ENCODE measurements at places on chromosomes 3 and 15.

DNA sequence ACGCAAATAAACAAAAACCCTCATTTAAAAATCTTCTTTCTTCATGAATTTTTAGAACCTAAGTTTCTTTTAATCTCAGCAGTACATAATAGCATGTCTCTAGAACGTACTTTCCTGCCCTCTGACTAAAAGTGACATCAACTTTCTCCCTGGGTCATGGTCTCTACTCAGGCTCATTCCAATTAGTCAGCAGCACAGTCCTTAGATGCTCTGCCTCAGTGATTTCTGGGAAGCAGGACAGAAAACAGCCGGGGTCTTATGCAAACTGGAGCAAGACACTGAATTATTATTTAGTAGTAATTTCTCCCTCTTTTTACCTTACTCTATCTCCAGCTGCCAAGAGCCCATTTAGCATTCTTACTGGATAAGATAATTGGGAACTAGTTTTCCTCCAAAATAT, 365.2 kb downstream of the TUSC7 start:
- DNase-seq = no peak

DNA sequence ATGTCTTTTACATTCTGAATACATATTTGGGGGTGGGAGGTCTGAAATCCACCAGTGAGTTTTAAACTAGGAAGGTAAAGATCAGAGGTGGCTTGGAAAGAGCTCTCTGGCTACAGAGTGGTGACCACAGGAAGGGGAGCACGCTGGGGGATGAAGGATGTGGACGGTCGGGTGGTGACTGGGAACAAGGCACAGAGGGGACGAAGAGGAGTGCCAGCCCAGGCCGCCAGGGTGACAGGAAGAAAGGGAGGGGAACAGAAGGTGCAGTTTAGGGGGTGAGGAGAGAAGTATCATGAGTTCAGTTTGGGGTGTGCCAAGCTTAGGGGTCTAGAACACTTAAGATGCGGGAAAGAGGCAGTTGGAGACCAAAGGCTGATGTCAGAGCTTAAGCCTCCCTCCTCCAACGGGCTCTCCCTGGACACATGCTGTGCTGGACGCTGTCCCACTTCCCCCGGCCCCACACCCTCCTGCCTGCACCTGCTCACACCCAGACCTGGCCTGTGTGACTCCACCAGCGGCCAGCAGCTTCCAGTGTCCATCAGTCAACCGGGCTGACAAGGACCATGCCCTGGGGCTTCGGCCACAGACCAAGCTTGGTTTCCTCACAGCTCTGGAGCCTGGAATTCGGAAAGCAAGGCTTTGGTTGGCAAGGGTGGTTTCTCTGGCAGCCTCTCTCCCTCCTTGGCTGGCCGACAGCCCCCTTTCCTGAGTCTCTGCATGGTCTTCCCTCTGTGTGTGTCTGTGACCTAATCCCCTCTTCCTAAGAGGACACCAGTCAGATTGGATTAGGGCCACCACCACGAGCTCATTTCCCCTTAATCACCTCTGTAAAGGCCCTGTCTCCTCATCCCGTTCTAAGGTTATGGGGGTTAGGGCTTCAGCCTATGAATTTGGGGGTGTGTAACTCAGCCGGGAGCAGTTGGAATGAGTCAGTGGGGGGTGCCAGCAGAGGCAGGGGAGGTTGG, 120.4 kb upstream of the IQSEC1 start:
- no peak for DNase-seq

DNA sequence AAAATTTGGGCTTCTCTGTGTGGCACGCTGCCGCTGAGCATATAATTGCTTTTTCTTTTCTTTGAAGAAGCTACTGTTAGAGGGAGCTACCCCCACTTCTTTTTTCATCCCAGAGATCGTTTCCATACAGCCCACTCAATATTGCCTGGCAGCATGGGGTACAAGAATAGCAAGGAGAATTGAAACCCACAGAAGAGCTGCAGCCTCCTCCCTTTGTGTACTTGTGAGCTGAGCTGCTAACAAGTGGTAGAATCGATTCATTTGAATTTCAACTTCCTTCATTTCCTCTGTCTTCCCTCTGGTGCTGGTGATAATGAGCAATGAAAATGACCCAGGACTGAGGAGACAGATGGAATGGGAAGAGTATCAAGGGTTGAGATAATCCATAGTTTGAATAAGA, 64.9 kb downstream of the LRRC3B start:
- DNase-seq = no peak

- no peak for DNase-seq
These were observed 68.0 kb downstream of the CHL1 start for GRCh38 chr3:264394-265156.

GRCh38 chr3:31777887-31778286, 203.2 kb downstream of the OSBPL10 start:
- no peak for DNase-seq

- DNase-seq = no peak
These were observed 233.0 kb downstream of the EPHA3 start for GRCh38 chr3:89340408-89340807.

DNA sequence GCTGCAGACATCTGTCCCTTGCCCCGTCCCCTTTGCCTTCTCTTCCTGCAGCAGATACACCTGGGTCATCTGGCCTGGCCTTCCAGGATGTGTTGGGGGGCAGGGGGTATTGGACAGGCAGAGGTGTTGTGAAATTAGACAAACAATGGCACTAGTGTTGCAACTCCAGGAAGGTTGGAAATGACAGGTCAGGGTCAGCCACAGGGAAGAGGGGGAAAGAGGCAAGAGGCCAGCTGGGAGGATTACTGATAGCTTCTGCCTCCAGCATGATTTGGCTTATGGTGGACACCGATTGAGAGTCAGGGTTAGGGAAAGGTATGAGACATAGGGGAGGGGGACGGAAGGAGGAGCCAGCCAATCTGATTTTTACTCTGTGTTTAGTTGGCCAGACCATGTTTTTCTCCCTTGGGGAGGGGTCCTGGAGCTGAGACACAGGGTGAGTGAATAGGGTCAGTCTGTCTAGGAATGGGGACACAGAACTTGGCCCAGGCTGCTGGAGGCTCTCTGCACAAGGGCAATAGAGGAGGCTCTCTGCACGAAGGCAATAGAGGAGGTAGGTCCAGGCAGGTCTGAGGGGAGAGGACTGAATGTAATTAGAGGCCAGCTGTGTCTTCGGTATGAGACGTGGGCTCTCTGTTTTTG, 3.4 kb upstream of the ATP2B2 start:
- no peak for DNase-seq

DNA sequence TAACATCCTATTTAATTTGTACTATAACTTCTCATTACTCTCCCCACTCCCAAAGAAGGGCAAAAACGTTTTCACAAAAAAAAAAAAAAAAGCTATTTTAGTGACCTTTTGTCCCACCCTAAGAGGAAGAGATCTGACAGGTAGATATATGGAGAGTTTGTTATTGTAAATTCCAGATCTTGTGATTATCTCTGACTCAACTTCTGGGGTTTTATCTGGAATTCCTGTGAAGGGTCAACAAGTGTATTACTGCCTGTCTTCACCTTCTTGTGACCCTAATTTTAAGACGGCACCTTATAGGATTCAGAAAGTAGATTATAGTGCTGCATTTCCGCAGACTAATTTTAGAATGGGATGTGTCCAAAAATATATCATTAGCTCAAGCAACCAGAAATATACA, 205.9 kb upstream of the CDIN1 start:
- DNase-seq = no peak

DNA sequence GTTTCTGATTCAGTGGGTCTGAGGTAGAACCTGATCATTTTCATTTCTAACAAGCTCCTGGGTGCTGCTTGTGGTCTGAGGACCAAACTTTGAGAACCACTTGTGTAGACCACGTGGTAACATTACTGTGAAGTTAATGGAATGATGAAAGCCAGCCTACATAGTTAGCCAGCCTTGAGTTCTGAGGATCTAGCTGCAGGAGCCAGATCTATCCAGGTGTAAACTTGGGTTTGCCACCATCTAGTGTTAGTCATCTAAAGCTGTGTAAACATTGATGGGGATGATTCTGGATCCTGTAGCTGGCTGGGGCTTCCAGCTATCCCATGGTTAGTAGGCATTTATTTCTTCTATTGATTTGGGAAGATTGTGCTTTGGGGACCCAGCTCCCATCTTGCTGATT, 170.0 kb downstream of the TMEM108 start:
- no peak for DNase-seq

DNA sequence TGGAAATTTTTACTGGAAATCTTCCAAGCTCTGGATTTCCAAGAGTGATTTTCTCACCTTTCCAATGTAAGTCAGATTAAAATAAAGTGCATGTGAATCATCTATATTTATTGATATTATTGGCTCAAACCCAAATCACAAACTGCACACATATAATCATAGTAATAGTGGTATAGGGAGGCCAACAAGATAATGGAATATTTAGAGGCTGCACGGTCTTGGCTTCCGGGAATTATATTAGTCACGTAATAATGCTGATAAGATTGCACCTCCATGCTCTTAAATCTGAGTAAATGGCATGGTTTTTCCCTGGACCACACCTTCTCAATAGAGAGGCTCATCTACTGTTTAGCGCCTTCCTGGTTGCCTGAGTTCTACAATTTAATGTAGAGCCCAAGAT, 567.1 kb upstream of the NR2F2 start:
- DNase-seq = no peak

DNA sequence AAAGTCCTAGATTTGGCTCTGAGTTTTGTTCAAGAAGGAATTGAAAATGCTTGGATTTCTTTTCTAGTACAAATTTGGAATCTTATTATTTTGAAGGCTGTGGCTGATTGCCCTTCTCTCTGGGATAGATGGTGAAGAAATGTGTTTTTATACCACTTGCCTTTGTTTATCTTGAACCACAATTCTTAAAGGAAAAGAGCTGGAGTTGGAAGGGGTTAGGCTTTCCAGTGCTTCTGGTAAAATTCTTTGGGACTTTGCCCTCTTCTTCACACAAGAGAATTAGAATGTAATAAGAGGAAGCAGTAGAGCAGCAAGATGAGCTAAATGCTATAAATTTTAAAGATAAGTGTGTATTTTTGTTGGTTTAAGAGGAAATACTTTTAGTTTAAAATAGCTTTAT, 65.8 kb downstream of the COL6A5 start:
- no peak for DNase-seq

DNA sequence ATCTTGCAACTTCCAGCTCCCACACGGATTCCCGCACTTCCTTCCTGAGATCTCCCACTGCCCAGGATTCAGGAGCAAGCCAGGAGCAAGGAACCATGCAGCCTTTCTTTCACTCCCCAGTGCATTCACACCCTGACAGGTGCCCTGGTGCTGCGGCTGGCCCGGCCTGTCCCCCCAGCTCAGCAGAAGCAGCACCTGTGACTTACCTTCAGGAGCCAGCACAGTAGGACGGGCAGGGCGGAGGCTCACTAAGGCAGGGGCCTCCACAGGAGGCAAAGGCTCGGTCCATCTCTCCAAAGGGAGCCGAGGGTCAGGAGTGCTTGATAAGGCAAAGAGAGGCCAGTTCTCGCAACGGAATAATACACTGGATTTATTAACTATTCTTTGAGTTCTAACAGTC, 4.8 kb downstream of the ANKRD63 start:
- DNase-seq = no peak

- DNase-seq = no peak
These were observed 77.5 kb downstream of the BOC start for GRCh38 chr3:113288881-113289280.

- DNase-seq = no peak
These were observed 74.8 kb downstream of the RPL39L start for GRCh38 chr3:187064210-187065115.

DNA sequence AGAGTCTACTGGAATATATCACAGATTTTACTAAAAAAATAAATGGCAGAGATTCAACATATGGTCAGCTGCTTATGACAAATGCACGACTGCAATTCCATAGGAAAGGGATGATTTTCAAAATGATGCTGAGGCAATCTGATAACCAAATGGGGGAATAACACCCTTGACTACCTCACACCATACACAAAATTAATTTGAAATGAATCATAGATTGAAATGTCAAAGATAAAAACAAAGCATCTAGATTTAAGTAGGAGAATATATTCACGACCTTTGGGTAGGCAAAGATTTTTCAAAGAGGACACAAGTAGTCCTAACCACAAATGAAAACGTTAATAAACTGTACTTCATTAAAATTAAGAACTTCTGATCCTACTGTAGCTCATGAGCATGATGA, 11.2 kb downstream of the SENP7 start:
- DNase-seq = no peak

GRCh38 chr15:99546441-99547100, 19.2 kb upstream of the MEF2A start:
- no peak for DNase-seq

- DNase-seq = no peak
These were observed 27.9 kb downstream of the PLA1A start for GRCh38 chr3:119625451-119626153.

GRCh38 chr3:116341899-116342298, 103.4 kb downstream of the LSAMP start:
- no peak for DNase-seq

DNA sequence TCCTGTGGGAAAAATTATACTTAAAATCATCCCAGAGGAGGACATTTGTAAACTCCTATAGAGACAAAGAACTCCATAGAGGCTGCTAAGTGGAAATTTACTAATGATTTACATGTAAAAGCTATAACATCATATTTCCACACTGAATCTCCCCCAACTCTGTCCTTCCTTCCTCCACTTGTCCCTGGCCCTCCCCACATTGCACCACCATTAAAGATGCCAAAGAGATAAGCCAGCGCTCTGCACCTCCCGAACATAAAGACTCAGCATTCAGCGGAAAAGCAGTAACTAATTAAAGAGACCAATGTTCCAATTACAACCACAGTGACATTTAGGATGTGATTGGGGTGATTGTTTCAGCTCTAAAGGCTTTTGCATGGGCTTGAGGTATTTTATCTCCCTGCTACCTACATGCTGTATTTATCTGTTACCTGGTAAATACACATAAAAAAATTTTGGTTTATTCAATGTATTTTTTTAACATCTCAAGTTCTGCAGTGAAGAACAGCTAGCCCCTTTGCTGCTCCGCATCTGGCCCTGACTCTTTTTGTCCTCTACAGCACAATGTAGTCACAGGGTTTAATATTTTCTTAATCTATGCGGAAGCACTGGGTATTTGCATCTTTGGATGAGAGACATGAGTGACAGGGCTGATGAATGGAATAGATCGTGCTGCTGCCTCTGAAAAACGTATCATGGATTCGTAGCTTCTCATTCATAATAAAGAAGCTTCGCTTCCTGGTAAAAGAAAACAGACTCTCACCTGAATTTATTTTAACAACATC, 35.3 kb upstream of the B3GNT5 start:
- DNase-seq = no peak

GRCh38 chr15:58632789-58633188, 116.7 kb downstream of the ADAM10 start:
- DNase-seq = no peak

GRCh38 chr3:29805757-29806156, 524.9 kb downstream of the RBMS3 start:
- no peak for DNase-seq

DNA sequence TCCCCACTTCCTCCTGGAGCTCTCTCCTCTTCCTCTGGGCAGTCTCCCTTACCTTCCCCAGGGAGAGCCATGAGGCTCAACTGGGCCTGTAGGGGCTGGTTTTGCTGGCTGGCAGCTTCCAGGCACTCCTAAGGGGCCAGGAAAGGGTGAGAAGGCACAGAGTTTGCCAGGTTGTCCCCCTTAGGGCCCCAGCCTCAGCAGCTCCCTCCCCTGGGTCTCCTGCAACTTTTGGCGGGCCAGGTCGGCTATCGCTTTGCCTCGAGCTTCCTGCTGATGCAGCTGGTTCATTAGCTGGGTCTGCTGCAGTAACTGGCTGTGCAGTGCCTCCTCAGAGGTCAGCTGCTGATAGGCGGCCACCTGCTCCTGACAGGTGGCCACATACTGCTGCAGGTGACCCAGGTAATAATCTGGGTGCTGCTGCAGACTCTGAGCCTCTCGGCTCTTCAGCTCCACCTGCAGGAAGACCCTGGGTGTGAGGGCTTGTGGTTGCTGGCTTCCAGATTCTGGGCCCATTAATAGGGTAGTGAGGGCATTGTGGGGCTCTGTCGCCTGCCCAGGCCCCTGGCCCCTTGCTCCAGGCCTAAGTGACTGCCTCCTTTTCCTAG, 29.7 kb upstream of the OR4F6 start:
- no peak for DNase-seq

Data from stimulated activated CD8-positive, alpha-beta memory T cell treated with anti-CD3 and anti-CD28 coated beads, Interleukin-2, amount 100 ng/mL, for 1 hour (primary cell).